Kasumi-1 (cell line): ENCODE measurements at places on chromosomes 2 and 18.

- DNase-seq, result peak; percentile 73
Measured at GRCh38 chr2:199739413-199740110, 111.4 kb downstream of the FTCDNL1 start.

DNA sequence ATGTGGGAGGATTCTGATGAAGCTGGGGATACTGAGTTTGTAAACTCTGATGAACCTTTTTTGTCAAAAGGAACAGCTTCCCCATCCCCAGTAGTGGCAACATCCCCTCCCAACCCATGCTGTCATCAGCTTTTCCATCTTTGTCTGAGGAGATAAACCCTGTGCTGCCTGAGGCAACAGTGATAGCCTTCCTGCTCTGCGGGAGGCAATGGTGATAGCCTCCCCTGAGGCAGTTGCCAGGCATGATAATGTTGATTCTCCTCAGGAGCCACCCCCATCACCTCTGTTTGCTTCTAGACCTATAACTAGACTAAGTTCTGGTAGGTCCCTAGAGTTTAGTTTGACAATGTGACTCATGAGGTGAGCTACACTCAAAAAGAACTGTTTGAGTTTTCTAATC, 97.5 kb downstream of the ERBB4 start:
- no peak for DNase-seq

- DNase-seq, result peak; percentile 69
Measured at GRCh38 chr2:44955593-44956392, 14.3 kb downstream of the SIX3 start.

- no peak for DNase-seq
Measured at GRCh38 chr2:68418855-68419254, 48.2 kb downstream of the FBXO48 start.

DNA sequence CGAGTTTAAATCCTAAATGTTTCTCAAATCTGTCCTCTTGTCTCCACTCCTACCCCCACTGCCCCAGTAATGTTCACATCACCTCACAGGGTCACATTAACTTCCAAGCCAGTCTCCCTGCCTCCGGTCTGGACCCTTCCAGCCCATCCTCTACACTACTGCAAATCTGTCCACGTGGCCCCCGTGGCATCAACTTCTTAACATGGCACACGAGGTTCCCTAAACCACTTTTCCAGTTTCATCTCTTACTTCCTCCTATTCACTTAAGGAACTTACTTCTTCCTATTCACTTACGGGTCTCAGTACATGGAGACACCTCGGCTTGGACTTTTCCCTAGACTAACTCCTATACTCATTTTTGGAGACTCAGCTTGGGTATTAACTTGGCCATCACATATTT, 27.0 kb downstream of the MRPL33 start:
- no peak for DNase-seq

GRCh38 chr2:120350801-120351320, 4.9 kb downstream of the INHBB start:
- DNase-seq, result no peak

GRCh38 chr2:195824478-195824877, 167.5 kb downstream of the SLC39A10 start:
- no peak for DNase-seq

DNA sequence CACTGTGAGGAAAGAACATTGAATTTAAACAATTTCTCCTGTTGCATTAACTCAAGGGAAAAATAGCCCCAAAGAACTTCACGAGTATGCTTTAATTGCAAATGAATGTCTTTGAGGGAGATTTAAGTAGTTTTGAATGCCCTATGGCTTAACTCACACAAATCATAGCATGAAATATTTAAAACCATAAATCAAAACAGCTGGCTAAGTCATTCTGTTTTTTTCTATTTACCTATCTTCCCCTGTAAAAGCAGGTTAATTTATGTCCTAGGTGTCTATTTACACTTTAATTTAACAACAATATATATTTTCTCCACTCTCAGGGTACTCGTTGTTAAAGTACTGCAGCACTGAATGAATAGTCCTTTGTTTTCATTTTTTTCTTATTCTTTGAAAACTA, 118.8 kb upstream of the PIEZO2 start:
- DNase-seq, result no peak

GRCh38 chr2:136342138-136342537, 224.2 kb upstream of the CXCR4 start:
- DNase-seq, result no peak

GRCh38 chr2:98500561-98500960, 55.9 kb downstream of the INPP4A start:
- no peak for DNase-seq

DNA sequence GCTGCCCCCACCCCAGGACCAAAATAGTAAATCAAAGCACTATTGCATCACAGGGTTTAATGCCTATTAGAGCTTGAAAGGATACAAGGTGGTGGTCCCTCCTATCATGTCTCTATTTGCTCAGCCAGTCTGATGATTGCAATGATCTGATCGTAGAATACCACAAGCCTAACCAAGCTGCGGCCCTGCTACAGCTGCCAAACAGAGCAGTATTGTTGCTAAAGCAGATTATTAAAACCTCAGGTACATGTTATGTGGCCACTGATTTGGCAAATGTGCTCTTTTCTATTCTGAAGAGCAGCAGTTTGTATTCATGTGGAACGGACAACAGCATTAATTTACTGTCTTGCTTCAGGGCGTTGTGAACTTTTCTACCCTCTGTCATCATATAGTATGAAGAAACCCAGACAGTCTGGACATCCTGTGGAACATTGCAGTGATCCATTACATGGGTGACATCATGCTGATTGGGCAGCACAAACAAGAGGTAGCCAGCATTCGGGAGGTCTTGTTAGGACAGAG, 8.4 kb upstream of the VAPA start:
- DNase-seq, result no peak

- DNase-seq, result no peak
Measured at GRCh38 chr2:174176898-174177297, 71.4 kb downstream of the OLA1 start.

GRCh38 chr2:88698027-88698413, 6.5 kb downstream of the RPIA start:
- no peak for DNase-seq

DNA sequence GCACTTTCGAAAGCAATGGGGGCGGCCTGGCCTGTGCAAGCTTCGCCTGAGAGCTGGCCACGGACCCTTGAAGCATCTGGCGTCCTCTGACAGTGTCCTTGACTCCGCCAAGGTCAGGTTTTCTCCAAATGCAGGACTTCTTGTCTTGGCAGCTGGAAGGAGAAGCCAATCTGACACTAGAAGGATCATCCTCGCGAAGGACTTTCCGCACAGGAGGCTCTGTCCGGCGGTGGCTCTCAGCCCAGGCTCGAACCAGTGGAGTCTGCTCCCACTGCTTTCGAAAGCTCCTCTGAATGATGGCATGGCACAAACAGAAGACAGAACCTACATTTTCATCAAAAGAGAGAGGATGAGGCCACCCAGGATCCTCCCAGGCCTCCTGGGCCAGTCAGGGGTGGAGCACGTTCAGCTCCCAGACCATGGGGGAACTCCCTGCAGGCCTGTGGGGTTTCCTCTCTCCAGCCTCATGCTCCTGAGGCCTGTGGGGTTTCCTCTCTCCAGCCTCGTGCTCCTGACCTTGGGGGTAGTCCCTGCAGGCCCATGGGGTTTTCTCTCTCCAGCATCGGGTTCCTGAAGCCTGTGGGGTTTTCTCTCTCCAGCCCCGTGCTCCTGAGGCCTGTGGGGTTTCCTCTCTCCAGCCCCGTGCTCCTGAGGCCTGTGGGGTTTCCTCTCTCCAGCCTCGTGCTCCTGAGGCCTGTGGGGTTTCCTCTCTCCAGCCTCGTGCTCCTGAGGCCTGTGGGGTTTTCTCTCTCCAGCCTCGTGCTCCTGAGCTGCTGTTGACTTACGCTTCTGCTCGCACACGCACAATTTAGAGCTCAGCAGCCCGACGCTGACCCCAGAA, 396.5 kb upstream of the SALL3 start:
- no peak for DNase-seq

GRCh38 chr18:23213200-23213599, 77.9 kb downstream of the CABLES1 start:
- DNase-seq, result no peak

DNA sequence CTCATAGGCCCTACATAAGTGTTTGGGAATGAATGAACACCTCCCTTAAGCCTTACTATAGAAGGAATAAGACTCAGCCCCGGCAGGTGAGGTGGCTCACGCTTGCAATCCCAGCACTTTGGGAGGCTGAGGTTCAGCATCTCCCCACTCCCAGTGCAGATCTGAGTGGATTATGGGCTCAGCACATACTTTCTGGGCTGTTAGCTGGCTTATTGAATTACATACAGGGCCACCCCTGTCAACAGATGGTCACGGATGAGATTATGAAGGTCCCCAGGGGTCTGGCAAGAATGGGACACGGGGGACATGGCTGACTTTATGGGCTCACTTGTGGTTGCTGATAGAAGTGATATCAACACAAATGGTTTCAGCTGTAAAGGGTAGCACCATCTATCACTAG, 322.3 kb downstream of the TSN start:
- no peak for DNase-seq

DNA sequence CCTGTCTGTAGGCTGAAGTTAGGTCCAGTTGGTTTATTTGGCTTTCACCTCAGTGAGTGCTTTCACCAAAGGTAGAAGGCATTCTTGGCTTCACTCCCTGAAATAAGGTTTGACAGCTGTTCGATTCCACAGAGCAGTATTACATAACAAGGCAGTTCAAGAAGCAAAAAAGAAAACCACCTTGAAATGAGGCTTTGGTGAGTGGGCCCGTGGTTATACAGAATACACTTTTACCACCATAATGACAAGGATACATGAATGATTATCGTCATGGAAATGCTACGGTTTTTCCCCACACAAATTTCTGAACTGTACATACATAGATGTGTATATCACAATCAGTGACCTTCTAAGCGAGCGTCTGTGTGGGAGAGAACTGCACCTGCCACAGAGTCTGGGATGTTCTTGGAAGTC, 80.0 kb upstream of the CHRNA1 start:
- DNase-seq, result no peak

DNA sequence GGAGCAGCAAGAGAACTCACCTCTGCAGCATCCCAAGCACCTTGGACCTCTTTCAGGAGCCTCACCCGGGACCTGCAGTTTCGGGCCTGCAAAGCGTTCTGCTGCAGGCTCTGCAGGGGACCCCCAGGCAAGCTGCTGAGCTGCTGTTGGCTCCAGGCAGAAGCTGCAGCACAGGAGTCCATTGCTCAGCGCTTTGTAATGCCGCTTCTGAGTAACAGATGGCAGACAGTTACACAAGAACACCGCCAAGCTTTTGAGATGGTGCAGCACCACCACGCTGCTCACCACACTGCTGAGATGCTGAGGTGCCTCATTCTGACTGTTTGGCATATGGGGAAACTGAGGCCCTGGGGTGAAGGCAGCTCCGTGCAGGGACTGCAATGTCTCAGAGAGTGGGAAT, 1.9 kb upstream of the GALNT14 start:
- no peak for DNase-seq

- no peak for DNase-seq
Measured at GRCh38 chr18:35239314-35239713, 1.5 kb upstream of the ZNF397 start.

GRCh38 chr2:127961729-127962128, 66.1 kb downstream of the SAP130 start:
- no peak for DNase-seq

DNA sequence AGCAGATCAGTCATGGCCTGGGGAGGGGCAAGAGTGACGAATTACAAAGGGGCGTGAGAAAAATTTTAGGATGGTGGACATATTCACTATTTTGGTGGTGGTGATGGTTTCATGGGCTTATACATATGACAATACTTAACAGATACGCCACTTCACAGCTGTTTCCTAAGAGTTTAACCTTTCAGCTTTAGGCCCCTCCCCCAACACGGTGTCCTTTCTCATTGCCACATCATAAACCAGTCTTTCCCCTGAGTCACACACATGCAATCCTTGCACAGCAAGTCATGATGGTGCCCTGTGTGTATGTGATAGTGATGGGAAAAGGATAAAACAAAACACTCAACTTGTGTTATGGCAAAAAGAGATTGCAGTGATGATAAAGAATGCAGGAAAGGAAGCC, 47.6 kb upstream of the IL1R1 start:
- DNase-seq, result no peak

DNA sequence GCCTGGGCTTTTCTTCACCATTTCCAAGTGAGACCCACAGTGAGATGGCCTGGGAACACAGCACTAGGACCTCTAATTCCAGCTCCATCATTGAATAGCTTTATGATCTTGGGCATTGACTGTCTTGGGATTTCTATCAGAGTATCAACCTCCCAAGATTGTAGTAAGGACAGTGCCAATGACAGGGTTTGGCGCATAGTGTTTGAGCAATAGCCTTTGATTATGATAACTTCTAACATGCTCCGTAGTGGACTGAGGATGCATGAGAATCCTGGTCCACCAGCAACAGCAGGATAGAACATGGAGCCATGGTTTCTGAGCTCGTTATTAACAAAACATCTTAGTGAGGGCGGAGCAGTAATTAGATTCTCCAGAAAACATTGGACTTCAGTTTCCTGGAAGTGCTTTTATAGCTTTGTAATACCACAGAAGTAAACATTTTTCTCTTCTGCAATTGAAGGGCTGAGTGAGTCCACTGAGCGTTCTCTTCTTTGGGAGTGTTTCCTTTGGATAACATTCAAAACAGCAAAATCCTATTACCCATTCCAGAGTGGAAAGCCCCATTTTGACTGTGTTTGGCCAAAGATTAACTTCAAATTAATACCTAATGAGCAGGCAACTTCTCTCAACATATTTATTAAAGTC, 63.7 kb downstream of the IL1R2 start:
- DNase-seq, result no peak

DNA sequence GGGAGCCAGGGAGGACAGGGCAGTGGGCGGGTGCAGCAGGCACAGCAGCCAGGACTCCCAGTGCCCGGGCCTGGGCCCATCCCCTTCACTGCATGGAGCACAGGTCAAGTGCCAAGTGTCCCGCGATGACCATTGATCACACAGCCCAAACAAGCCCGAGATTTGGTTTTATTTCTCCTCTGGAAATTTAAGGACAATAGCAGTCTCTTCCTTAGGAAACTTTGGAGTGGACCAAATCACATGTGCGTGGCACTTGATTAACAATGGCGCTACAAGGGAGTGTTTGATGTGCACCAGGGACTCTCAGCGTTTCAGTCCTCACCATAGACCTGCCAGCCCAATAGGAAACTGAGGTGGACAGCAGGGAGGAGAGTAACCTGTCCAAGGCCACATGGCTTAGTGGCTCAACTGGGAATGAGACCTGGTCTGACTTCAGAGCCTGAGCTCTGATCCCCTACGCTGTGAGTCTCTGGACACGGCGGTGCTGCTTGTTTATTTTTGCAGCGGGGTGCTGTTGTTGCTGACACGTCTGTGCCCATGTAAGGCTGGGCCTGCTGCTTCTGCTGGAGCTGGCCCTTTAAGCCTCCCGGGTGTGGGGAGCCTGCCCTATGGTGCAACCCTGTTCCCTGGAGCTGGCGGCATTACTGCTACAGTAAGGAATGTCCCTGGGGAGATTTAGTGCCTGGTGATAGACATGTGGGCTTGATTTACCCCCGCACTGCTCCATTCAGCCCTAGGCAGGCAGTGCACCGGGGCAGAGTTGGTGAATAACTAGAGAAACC, 194.2 kb downstream of the INHBB start:
- no peak for DNase-seq

DNA sequence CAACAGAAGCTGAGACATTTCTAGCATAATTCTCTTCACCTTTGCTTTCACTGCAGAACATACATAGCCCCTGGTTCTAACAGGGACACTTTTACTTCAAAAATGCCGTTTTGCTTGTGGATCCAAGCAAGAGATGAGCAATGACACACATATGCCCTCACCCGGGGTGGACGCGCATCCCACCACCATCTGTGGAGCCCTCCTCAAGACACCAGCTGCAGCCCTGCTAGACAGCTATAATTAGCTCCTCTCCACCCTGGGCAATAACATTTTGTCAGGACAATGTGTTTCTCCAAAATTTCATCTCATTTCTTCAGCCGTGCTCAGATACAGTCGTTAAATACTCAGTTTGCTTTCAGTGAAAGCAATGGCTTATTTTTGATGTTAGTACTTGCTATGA, 368.7 kb upstream of the RAB6C start:
- no peak for DNase-seq
